ENCODE measurements at places on chromosomes 4 and X. TPM values are rescaled to one million over a fixed set of nuclear protein-coding genes. Genes with fewer than 3 reads are reported as not detected.

RAB9B gene
- 0.54 TPM for total RNA-seq

PPP2R2C gene
- 0.05 TPM for total RNA-seq

ZBTB49 gene
- total RNA-seq = 4.0 TPM

SOWAHD gene
- total RNA-seq = 3.2 TPM

PPA2 gene
- total RNA-seq = 166 TPM

FAM199X gene
- 29.3 TPM for total RNA-seq

RAI2 gene
- 1.7 TPM for total RNA-seq

TMPRSS11F gene
- not detected for total RNA-seq

SSX1 gene
- not detected for total RNA-seq

WDFY3 gene
- 50.8 TPM for total RNA-seq

VEGFD gene
- total RNA-seq = 2.5 TPM

COX7B gene
- total RNA-seq = 517 TPM

RRH gene
- total RNA-seq = 0.57 TPM

DCLK2 gene
- total RNA-seq = 3.1 TPM

CPZ gene
- 1.5 TPM for total RNA-seq

PDE6B gene
- total RNA-seq = 2.3 TPM

ZCCHC18 gene
- 0.98 TPM for total RNA-seq

IDUA gene
- 22.4 TPM for total RNA-seq

VCX gene
- total RNA-seq = not detected

MBNL3 gene
- total RNA-seq = 40.5 TPM

GAGE2A gene
- total RNA-seq = not detected

MSANTD1 gene
- 1.3 TPM for total RNA-seq

AGTR2 gene
- total RNA-seq = not detected

ARMCX1 gene
- total RNA-seq = 8.7 TPM

PAGE1 gene
- total RNA-seq = not detected

FDCSP gene
- 0.49 TPM for total RNA-seq

MAGEC3 gene
- total RNA-seq = not detected

CTAG2 gene
- not detected for total RNA-seq

FGFR3 gene
- 32.3 TPM for total RNA-seq

CXCL5 gene
- 1.0 TPM for total RNA-seq

PCDH19 gene
- total RNA-seq = 0.96 TPM

NAT8L gene
- total RNA-seq = 0.17 TPM

RTL3 gene
- total RNA-seq = not detected

PRDM8 gene
- 0.82 TPM for total RNA-seq

FAM9C gene
- total RNA-seq = not detected

UGT2B10 gene
- 1.0 TPM for total RNA-seq

F8A2 gene
- total RNA-seq = not detected

UGT2B17 gene
- total RNA-seq = 561 TPM

KIT gene
- total RNA-seq = 9.3 TPM

F8A3 gene
- total RNA-seq = 14.6 TPM

TLR3 gene
- 13.6 TPM for total RNA-seq

NPY2R gene
- 1.2 TPM for total RNA-seq

CENPVL2 gene
- total RNA-seq = not detected

HAUS7 gene
- total RNA-seq = 47.8 TPM

NDUFB11 gene
- 97.1 TPM for total RNA-seq

TMPRSS11A gene
- not detected for total RNA-seq

KLHL13 gene
- 3.0 TPM for total RNA-seq

PPP1R2C gene
- not detected for total RNA-seq

EPGN gene
- total RNA-seq = not detected

FHDC1 gene
- 14.0 TPM for total RNA-seq

Data from colonic mucosa (tissue), 4 donors.